ENCODE measurements at places on chromosomes 3 and 15. TPM values are rescaled to one million over a fixed set of nuclear protein-coding genes. Genes with fewer than 3 reads are reported as not detected.

GRCh38 chr3:99965681-99966408 is 148.2 kb downstream of the CMSS1 start:
- no peak for DNase-seq

DNA sequence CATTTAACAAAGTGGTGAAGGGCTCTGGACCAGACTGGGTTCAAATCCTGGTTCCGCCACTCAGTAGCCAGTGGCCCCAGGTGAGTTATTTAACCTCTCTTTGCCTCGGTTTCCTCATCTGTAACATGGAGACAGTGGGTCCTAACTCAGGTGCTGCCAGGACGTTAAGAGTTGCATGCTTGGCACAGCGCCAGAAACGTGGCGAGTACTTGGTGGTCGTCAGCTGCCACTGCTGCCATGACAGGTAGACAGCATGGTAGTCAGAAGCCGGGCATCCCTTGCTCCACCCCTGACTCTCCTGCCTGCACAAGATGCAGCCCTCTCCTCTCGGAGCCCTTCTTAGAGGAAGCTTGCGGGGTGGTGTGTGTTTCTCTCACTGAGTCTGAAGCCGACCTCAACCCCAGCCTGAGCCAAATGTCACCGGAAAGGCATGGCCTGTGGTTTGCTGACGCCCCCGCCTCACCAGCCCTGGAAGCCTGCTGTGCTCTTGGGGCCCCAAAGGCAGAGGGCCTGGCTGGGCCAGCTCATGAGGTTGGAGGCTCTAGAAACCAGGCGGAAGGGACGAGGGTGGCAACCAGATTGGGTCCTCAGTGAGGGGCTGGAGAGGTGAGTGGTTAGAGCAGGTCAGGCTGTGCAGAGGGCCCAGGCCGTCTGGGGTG is 160.8 kb upstream of the TLE3 start:
- DNase-seq: peak; percentile 84

DNA sequence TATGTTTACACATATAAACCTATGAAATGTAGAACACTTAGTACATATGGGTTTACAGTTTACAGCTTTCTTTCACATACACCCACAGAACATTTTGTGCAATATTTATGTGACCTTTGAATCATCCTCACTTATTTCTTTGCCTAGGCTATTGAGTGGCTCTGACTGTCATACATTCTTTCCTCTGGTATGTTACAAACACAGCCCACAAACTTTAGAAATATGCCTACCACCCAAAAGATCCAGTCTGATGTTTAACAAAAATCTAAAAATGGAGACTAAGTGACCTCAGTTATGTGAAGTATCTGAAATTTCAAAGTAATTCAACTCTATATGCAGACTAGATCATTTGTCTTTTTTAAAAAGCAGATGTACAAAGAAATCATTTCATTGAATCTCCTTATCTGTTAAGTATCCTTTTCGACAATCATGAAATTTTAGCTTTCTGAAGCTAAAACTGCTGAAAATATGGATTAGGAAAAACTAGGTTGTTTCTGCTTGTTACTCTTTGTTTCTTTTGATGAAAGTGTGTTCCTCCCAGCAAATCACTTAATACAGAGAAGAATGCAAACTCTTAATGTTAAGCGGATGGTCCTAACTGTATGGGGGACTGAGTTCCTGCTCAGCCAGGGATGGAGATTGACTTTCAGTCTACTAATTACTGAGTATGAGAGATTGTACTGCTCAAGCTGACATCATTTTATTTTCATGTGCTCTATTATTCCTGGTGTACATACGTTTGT is 27.7 kb downstream of the CCDC54 start:
- DNase-seq: peak; percentile 76

- no peak for DNase-seq
Measured at GRCh38 chr3:18580268-18580667, 155.1 kb upstream of the SATB1 start.

P2RY1 gene
- under 0.01 TPM for total RNA-seq

TTC14 gene
- total RNA-seq: 53.2 TPM

DNA sequence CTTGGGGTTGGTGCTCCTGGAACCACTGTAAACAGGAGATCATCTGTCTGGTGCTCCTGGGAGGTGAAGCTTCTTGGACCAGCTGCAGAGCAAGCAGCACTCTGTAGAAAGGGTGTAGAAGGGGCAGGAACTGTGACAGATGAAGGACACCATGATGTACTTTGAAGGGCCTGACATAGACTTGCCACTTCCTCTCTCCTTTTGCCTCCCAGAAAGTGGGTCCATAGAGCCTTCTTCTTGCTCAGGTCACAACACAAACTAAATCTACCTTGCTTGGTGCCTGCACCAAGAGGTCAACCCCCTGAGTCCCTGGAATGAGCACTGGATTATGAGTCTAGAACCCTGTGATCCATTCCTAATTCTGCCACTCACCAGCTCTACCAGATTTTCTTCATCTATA is 176.1 kb upstream of the HES1 start:
- DNase-seq: no peak

RHCG gene
- total RNA-seq: not detected

DNA sequence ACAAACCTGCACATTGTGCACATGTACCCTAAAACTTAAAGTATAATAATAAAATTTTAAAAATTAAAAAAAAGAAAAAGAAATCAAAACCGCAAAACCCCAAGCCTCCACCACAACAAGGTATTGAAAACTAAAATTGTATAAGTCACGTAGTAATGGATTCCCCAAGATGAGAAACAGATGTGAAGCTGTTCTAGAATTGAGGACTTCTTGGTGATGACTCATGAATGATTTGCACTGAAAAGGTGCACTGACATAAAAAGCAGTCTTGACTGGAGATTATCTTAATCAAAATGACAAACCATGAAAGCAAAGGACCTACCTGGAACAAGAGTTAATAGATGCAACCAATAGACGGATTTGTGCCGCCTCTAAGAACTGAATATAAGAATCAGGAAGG is 225.8 kb downstream of the MYRIP start:
- DNase-seq: no peak

FBXL2 gene
- total RNA-seq: 23.6 TPM

- peak; percentile 71 for DNase-seq
Measured at GRCh38 chr15:76994971-76995945, at the start of gene PSTPIP1. PSTPIP1 (plus strand) TSS chr15:76995126; CDS start chr15:76995574, 448 bp downstream.

GUCA1C gene
- total RNA-seq: not detected

DNA sequence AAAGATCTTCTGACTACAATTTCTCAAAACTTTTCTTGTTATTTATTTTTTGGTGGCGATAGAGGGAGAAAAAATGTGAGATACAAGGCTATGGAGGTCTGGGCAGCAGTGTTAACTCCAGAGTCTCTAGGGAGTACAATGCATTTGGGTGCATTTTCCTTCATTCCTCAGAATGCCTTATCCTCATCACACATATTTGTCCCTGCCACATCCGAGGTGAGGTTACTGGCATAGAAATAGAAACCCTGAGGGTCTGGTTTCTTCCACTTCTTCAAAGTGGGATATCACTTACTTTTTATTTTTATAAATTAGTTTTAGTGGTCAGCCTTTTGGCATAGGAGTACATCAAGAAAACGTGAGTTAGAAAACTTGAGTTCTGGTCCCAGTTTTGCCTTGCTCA is 150.4 kb downstream of the TIGIT start:
- no peak for DNase-seq

DNA sequence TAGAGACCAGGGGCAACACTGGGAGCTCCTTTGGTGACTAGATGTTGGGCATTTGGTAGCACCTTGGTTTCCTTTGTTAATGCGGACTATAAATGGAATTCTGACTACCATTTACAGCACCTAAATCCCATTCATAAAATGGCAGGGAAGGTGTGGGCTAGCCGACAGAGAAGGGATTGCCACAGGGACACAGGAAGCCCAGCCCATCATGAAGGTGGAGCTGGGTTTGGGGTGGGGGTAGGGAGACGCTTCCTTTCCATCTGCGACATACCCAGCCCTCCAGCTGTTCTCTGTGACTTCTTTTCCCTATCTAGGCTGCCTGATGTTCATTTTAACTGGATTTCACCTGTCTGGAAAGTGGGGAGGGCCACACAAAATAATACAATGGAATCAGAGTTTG is 21.0 kb downstream of the ABHD2 start:
- DNase-seq: no peak

DNA sequence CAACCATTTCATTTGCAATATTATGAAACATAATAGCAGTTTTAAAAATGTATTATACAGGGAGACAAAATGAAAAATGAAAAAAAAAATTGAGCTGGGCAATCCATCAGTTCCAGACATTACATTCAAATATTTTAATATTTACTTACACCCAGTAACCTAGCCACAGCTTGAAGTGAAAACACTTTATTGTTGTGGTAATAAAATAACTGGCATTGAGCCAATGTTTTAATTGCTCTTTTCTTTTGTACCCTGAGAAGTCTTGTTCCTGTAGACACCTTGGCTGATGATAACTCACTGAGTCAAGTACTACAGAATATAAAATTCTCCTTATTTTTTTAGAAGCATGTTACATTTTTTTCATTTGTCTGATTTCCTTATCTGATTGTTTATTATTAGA is 180.6 kb downstream of the ROBO1 start:
- DNase-seq: no peak

TMEM207 gene
- not detected for total RNA-seq

DNA sequence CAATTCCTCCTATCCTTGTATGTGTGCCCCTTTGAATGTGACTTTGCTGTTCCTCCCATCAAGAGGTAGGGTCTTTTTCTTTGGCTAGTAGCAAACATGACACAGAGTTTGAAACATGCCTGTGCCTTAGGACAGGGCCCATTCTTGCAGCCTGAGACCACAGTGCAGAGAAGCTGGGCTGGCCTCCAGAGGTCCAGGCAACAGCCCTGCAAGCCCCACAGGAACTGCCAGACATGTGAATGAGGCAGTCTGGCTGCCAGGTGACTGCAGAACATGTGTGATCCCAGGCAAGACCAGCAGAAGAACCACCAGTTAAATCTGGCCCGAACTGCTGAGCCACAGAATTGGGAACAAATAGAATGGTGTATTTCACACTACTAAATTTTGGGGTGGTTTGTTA is 1.2 kb upstream of the HGD start:
- no peak for DNase-seq

GRCh38 chr3:71645140-71645539 is 61.6 kb upstream of the FOXP1 start:
- DNase-seq: no peak

DNA sequence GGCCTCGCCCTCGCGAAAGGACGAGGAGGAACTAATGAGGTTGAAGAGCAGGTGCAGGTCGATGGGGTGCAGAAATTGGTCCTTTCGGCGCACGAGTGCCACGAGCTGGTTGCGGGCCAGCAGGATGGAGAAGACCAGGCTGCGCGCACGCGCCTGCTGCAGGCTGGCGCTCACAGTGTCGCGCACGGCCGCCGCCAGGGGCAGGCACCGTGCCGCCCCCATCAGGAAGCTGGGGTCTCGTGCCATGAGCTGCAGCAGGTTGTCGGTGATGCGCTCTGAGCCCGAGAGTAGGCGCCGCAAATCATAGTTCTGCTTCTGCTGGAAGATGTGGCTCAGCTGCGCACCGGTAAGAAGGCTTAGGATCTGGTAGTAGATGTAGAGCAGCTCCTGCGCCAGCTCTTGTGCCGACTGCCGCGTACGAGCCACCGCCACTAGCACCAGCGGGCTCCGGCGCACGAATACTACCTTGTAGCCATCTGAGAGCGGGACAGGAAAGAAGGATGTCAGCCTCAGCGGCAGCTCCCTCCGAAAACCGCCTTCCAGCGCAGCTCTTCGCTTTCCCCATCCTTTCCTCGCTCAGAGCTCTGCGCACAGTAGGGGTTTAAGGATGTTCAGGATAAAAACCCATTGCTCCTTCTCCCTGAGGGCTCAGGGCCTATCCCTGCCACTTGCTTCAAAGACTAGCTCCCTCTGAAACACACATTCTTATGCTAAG is 6.9 kb upstream of the MST1R start:
- peak; percentile 27 for DNase-seq

- DNase-seq: peak; percentile 31
Measured at GRCh38 chr15:94174399-94174802, 57.0 kb upstream of the MCTP2 start.

- DNase-seq: peak; percentile 44
Measured at GRCh38 chr3:174325834-174326700, 533.1 kb upstream of the NAALADL2 start.

TIGIT gene
- total RNA-seq: not detected

LRRN1 gene
- total RNA-seq: 3.5 TPM

DNA sequence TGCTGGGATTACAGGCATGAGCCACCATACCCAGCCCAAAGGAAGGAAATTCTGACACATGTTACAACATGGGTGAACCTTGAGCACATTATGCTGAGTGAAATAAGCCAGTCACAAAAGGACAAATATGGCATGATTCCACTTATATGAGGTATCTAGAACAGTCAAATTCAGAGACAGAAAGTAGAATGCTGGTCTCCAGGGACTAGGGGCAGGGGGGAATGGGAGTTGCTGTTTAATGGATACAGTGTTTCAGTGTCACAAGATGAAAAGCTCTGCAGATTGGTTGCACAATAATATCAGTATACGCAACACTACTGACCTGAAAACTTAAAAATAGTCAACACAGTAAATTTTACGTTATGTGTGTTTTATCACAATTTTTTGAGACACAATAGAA is 4.1 kb downstream of the SPATA12 start:
- no peak for DNase-seq

DNA sequence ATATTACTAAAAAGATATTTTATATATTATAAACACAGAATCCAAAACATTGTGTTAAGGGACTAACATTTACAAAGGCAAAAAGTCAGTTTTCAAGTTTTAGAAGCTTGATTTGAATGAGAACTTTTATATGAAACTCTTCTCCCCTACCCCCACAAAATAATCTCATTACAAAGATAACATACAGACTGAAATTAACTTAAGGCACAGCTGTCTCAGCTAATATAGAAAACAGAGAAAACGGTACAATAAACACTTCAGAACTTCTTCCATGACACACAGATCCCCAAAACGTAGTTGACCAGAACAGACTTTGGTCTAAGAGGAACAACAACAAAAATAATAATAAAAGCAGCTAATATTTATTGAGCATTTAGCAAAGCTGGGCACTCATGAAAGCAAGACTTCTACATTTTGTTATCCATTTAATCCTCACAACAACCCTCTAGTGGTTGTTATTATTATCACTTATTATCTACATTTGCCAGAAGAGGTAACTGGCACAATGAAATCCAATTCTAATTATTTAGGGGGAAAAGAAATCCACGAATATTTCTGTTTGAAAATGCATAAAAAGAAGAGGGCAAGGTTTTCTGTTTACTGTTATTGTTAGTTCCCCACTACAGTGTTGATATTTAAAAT is 68.1 kb downstream of the PFN2 start:
- no peak for DNase-seq

DNA sequence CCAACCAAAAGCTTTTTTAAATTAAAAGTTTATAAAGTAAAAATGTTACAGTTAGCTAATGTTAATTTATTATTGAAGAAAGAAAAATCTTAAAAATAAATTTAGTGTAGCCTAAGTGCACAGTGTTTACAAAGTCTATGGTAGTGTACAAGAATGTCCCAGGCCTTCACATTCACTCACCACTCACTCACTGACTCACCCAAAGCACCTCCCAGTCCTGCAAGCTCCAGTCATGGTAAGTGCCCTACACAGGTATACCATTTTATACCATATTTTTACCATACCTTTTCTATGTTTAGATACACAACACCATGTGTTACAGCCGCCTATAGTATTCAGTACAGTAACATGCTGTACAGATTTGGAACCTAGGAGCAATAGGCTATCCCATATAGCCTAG is 29.1 kb downstream of the SSR3 start:
- no peak for DNase-seq

PLSCR2 gene
- not detected for total RNA-seq

Measured in osteoblast (primary cell).